Metanephros (tissue), 2 donors: ENCODE measurements at places on chromosomes 16 and 17. TPM values are rescaled to one million over a fixed set of nuclear protein-coding genes. Genes with fewer than 3 reads are reported as not detected.

Gene ADAD2
- 0.18 TPM for total RNA-seq

Gene DPEP3
- not detected for total RNA-seq

Gene WFDC1
- total RNA-seq: 4.5 TPM

Gene GCGR
- 14.0 TPM for total RNA-seq

Gene KRTAP2-2
- total RNA-seq: not detected

Gene PMP22
- total RNA-seq: 76.2 TPM
